Amniotic epithelial cell (primary cell): ENCODE measurements at places on chromosomes 5 and 9.

GRCh38 chr9:29640507-29640906, 2067.2 kb upstream of the C9orf72 start:
- DNase-seq = no peak

- peak; percentile 96 for DNase-seq
Measured at GRCh38 chr9:92147030-92147851, 32.0 kb upstream of the SPTLC1 start.

- DNase-seq = peak; percentile 47
Measured at GRCh38 chr9:16575142-16575985, 295.1 kb downstream of the BNC2 start.

GRCh38 chr5:171093598-171093997, 215.4 kb upstream of the TLX3 start:
- DNase-seq = peak; percentile 12

- no peak for DNase-seq
Measured at GRCh38 chr9:107249131-107249533, 33.9 kb upstream of the RAD23B start.

- DNase-seq = peak; percentile 37
Measured at GRCh38 chr9:96476591-96476990, 26.6 kb downstream of the HABP4 start.

GRCh38 chr9:78860801-78861475, 564.0 kb downstream of the PSAT1 start:
- peak; percentile 73 for DNase-seq

DNA sequence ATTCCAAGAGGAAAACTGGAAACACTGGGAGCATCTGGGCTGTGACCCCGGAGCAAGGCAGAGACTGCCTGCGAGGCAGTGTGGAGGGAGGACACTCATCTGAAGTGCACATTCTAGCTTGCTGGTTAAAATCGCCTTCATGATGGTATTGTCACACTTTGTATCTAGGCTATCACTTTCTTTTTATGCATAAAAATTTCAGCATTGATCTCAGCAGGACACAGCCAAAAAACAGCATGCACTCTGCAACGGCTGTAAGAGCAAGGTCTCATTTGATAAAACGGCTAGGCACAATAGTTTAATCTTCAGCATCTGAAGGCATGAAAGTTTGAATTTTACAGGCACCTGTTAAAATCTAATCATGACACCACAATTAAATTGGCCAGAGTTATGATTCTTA, 110.8 kb upstream of the IRX1 start:
- no peak for DNase-seq

- no peak for DNase-seq
Measured at GRCh38 chr5:178068293-178068692, 45.0 kb upstream of the N4BP3 start.

GRCh38 chr5:147863454-147864158, 14.9 kb upstream of the SCGB3A2 start:
- DNase-seq = no peak

- no peak for DNase-seq
Measured at GRCh38 chr9:123350590-123351310, 5.2 kb upstream of the CRB2 start.

GRCh38 chr5:13859270-13860065, 85.0 kb downstream of the DNAH5 start:
- no peak for DNase-seq

DNA sequence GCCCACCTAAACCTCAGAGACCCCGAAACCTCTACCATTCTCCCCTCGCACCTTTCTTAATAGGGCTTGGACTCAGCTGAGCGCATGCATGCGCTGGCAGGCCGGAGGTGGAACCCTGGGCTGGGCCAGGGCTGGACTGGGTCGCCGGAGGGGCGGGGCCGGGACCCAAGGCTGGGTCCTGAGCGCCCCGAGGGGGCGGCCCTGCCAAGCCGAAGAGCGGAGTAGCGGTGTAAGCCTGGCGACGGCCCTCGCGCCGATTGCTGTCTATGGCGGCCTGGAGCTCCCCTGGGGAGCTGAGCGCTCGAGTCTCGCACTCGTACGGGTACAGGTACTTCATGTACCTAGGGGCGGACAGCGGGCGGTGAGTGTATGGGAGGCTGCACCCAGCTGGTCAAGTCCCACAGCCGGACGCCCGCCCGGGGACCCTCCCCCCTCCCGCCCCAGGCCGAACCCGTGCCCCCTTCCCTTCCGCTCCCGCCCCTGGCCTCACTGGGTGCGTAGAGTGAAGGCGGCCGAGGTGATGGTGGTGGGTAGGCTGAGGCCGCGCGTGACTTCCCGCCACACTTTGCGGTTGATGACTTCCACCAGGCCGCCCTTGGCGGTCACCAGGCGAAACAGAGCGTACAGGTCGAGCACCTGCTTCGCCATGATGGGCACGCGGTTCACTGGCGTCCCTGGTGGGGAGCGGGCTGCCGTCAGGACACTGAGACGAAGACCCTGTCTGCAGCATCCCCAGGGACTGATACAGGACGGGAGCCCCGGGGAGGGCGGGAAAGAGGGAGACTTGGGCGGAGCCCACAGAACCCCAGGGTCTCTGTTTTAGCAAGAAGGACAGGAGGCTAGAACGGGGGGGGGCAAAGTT, 3.3 kb upstream of the DCTN3 start:
- DNase-seq = no peak

- peak; percentile 86 for DNase-seq
Measured at GRCh38 chr5:138696501-138696900, 56.7 kb upstream of the CTNNA1 start.

DNA sequence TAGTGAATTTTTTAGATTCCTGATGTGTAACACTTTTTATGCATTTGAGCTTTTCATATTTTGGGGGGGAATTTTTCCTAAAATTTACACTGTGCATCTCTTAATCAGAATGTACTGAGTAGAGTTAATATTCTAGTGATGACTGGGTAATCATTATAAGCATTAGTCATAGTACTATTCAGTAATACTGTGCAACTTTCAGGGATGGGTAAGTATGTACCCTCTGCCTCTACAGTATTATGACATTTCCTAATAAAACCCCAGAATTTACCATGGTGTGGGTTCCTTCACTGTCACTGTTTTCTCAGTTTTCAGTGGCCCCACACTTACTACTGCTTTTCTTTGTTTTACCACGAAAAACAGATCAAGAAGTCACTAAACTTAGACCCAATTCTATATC, 2.8 kb upstream of the CMYA5 start:
- DNase-seq = no peak

DNA sequence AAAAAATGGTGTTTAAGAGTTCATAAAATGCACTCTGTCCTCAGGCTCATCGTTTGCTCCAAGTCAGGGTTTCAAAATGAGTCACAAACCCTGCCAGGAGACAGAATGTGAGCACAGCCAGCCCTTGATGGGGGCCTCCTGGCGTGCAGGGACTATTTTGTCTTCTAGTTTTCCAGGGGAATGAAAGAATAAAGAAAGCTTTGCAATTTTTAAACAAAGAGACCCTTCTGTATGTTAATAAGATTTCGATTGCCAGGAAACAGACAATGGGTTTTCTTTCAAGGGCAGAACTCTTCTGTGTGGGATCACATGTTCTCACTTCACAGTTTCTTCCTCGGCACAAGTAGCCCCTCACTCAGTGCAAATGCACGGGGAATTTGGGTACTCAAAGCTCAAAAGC, 121.4 kb upstream of the C6 start:
- no peak for DNase-seq

GRCh38 chr9:74570879-74571512, 73.9 kb downstream of the RORB start:
- DNase-seq = peak; percentile 22

- DNase-seq = no peak
Measured at GRCh38 chr5:154218786-154219185, 28.3 kb downstream of the GALNT10 start.

DNA sequence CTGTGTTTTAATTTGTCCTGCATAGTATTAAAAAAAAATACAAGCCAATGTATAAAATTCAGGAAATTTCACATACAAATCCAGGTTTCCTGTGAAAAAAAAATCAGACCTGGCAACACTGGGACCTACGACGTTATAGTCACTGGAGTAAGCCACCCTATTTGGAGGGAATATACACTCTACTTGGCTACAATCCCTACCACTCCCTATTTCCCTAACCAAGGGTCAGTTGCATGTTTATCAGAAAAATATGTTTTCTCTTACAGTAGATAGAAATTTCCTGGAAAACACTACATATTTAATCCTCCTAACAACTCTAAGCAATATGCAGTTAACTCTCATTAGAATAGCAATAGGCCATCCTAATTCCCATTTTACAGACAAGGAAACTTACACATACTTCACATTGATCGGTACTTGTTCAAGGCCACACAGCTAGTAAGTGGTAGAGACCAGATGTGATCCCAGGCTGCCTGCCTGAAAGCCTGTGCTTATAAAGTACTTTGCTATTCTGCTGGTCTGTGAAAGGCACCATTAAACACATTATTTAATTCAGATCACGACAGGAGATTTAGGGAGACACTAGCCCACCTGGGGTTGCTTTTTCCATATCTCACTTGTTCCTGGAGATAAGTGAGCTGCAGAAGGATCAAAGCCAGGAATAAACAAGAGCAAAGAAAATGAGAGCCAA, 70.8 kb downstream of the MFAP3 start:
- no peak for DNase-seq
